ENCODE measurements at places on chromosomes 11 and 22.

- no peak for DNase-seq
These were observed 250.7 kb downstream of the LUZP2 start for GRCh38 chr11:24747275-24748251.

DNA sequence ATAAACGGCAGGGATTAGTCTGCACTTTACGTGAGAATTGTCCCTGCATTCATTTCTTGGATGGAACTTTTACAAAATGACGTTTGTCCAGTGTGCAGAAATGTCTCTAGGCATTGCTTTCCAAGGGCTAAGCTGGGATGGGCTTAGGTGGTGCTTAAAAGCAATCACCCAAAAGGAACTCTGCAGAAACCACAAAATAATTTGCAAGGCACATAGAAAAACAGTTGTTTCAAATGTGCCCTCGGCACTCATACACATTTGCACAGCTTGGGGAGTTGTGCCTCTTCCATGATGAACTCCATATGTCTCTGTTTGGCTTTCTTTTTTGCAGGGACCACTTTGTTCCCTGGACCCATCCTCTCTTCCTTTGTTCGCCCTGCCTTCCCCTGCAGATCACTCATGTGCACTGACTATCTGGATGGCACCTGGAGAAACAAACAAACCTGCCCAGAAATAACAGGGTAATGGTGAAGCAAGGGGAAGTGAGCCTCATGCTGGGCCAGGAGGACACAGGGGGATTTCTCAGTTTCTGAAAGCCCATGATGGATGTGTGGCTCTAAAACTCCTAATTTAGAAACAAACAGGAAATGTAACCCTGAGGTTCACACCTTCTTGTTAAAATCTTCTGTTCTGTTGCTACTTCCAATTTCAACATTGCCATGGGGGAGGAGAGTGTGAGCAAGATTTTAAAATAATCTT lies 150.2 kb downstream of the SNX19 start:
- DNase-seq: no peak

DNA sequence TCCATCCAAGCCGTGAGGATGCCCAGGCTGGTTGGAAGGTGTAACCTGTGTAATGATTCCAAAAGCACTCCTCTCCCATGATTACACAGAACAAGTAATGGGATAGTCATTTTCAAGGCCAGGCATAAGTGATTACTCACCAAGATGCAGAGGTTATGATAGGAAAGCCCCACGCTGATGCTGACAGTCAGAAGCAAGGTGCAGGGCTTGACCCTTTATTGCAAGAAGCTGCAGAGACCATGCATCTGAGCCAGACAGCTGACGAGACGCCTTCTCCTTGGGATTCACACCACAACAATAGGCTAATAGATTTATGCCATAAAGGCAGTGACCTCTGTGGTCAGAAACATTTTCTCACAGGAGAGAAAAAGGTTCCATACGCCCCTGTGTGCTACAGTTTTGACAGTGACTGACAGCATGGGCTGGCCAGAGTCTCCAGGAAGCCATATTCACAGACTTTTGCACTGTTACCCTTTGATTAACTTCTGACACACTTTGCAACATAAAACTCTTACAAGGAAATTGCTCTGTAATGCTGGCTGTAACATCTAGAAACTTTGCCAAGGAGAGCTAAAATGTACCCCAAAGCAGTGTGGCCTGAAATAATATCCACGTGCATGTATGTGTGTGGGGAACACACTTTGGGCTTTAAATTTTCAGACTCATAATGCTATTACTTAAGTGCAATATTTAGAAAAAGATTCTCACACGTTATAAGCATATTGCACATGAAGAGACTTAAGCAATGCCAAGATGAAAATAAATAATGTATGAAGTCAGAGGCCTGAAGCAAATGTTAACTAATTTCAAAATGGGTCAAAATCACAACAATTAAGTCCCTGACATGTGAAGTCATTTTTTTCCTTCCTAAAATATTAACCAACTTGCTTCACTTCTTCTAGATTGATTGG lies 1079.0 kb upstream of the TENM4 start:
- DNase-seq: no peak

DNA sequence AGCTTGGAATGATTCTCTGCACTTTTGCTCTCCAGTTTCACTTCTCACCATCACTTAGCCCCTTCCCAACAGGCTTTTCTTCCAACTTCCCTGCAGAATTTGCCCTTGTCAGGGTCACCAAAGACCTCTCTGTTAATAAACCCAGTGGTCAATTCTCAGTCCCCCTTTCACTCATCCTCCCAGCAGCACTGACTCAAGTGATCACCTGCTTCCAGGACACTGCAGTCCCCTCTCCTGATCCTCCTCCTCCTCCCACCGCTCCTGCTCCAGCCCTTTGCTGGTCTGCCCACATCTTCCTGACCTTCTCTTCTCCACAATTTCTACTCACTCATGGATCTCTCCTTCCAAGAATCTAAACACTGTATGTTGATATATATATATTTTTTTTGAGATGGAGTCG lies 57.9 kb downstream of the SHISAL1 start:
- DNase-seq: no peak

DNA sequence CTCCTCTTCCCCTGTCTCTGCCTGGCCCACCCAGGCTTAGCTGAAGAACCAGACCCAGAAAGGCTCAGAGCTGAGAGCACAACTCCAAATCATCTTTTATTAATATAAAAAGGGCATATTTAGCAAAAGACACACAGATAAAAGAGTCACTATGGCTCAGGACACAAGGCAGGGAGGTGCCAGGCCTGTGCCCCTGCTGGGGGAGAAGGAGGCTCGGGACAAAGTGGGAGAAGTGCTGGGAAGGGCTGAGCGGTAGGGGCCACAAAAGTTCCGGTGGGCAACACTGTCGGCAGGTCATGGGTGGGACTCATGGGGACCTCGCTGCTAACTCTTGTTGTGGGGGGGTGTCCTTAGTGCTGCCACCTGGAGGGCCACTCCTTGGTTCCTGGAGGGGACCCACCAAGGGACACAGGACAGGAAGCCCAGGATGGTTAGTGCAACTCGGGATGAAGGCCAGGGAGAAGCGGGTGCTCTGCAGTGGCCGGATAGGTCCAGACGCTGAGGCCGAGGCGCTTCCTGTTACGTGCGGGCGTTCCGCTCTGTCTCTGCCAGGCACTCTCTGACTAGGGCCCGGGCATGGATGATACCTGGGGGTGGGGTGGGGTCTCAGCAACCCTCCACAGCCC lies 1.4 kb upstream of the PITPNM1 start:
- no peak for DNase-seq

GRCh38 chr11:114171257-114172054 lies 111.9 kb downstream of the ZBTB16 start:
- no peak for DNase-seq

- DNase-seq: no peak
These were observed 6.3 kb upstream of the CDC42EP2 start for GRCh38 chr11:65308281-65308891.

- no peak for DNase-seq
These were observed 166.1 kb upstream of the API5 start for GRCh38 chr11:43145653-43146052.

GRCh38 chr11:117589063-117589462 lies 208.0 kb downstream of the DSCAML1 start:
- DNase-seq: no peak
